ENCODE measurements at places on chromosomes 6 and 20.

DNA sequence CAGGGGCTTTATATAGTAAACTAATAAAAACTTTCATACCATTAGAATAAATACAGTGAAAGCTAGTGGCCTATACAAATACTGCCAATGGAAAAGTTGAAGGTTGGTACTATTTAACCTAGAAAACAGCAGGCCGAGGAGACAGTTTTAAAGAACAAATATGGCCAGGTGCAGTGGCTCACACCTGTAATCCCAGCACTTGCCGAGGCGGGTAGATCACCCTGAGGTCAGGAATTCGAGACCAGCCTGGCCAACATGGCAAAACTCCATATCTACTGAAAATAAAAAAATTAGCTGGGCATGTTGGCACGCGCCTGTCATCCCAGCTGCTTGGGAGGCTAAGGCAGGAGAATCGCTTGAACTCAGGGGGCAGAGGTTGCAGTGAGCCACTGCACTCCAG lies 24.8 kb downstream of the GLYATL3 start:
- no peak for DNase-seq

DNA sequence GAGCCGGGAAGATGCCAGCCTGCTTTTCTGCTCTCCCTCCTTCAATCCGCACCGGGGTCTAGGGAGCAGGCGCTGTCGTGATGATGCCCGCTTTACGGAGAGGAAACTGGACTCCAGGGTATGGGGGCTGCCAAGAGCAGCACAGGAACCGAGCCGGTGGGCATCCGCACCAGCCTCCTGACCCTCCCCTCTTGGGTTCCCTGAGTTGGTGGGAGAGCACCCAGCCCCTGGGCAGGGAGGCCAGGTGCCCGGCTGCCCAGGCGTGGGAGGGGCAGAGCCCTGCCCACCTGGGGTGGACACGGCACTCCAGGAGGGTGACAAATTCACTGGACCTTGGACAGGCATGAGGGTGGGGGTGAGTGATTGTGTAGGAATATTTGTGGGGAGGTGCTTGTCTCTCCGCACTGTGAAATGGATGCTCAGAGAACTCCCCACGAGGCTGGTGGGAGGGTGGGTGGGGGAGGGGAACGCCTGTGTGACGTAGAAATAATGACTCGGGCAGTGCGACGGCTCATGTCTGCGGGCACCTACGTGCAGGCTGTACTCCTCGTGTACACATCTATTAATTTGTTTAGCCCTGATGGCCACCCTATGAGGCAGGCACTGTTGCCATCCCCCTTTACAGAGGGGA lies 173.4 kb downstream of the BMP7 start:
- no peak for DNase-seq

DNA sequence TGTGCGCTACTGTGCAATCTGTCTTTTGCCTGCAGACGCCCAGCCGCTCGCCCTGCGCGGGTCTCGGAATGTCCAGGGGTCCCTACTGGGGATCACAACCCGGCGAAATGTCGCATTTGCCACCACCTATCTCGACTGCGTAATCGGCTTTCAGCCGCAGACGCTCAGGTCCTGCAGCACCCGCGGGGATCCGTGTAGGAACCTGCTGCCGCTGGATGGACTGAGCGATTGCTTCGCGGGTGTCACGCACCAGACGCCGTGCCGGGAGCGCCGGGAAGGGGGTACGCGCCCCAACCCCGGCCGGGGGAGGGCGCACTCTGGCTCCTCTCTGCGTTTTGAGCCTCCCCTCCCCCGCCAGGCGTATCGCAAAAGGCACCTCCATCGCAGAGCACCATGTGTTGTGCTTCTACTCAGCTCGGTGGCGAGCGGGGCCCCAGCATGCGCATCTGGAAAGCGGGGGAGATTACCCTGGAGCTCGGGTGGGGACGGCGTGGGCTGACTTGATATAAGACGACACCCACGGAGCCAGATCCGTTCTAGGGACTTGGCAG lies 747 bp upstream of the PTPRA start:
- peak; percentile 65 for DNase-seq

DNA sequence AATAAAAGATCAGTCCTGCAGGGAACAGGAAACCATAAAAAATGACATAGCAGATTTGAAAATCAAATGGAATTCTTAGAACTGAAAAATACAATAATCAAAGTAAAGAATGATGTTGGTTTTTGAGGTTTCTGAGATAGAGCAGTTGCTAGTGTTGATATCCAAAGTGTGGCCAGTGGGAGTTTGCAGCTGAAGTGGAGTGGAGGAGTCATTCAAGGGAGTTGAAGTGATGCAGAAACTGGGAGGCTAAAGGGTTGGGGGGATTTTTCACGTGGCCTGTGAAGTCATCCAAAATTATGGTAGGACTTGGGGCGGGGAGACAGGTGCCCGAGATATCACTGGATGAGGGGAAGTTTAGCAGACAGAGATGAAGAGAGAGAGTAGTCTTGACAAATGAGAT lies 123.6 kb downstream of the CDC5L start:
- no peak for DNase-seq

DNA sequence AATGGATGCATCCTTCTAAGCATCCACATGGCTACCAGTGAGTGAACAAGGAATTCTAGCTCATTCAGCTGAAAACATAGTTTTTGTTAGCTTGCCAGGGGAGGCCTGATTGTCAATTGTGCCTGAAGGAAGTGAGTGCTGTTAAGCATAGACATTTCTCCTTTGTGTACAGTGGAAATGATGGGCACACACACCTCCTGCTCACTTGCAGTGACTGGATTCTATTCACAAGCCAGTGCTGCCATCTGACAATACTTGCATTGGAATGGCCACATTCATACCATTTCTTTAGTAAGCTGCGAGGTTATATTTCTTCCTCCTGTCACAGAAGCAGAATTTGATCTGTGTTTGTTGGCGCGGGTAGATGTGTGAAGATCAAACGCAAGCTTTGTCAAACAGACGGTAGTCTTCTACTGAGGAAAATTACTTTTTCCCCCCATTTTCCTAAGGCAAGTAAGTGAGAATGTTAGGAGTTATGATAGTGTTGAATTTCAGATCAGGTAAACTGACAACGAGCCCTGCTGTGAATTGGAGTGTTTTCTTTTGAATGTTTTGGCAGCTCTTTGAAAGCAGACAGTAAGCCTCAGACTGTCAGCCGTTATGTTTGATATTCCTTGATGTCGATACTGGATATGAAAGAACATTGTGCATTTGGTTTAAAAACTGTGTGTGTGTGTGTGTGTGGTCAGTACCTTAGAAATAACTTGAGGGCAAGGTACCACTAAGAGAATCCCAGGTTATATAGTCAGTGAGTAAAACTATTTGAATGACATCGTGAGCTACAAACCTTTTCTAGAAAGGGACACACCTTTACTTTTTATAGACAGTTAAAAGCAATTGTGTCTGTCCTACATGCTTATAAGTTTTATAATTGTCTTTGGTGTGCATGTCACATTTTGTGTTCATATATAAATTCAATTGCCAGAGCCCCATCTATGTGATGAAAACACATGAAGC lies 84.2 kb upstream of the BMP2 start:
- DNase-seq = no peak

GRCh38 chr6:21533678-21534077 lies 59.9 kb upstream of the SOX4 start:
- DNase-seq = no peak

DNA sequence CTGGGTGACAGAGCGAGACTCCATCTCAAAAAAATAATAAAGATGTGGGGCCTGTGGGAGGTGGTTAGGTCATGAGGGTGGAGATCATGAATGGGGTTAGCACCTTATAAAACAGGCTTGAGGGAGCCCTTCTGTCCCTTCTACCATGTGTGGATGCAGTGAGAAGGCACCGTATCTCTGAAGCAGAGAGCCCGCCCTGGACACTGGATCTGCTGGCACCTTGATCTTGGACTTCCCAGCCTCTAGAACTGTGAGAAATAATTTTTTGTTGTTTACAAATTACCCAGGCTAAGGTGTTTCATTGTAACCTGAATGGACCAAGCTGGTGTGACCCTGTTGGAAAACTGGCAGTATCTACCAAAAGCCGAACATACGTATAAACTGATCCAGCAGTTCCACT lies 15.7 kb upstream of the PANK2 start:
- no peak for DNase-seq

DNA sequence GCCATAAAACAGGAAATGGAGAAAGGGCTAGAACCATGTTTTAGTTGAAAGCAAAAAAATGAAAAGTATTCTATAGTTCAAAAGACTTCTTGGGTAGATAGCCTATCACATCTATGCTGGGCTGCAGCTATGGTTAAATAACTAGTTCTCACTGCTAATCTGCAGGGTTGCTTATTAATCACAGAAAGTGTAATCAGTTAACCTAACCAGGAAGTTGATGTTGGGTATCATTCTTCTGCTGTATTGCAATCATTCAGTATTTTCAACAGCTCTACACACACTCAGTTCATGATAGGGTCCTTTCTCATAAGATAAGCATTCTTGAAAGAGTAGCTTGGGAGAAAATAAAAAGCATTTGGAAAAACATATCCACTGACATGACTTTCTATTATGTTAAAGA lies 135.2 kb upstream of the TCF21 start:
- no peak for DNase-seq

GRCh38 chr6:170143401-170144150 lies 147.3 kb downstream of the DLL1 start:
- no peak for DNase-seq

- DNase-seq = peak; percentile 60
Observed at GRCh38 chr20:33299111-33299603, 16.1 kb downstream of the BPIFB1 start.

GRCh38 chr6:36657271-36657670 lies 21.2 kb upstream of the CDKN1A start:
- no peak for DNase-seq

- DNase-seq = no peak
Observed at GRCh38 chr6:28675600-28675999, 149.9 kb downstream of the GPX5 start.

GRCh38 chr20:14569641-14570040 lies 232.2 kb upstream of the FLRT3 start:
- DNase-seq = no peak

DNA sequence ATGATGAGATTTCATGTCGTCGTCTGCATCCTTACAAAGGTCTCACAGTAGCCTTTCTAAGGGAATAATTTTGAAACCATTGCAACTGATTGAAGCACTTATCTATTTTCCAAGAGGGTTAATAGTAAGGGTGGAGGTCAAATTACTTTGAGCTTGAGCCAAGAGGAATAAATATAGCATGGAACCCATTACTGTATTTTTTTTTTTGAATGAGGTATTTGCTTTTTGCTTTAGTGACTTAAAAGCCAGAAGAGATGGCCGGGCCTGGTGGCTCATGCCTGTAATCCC lies 78.3 kb downstream of the SCAND1 start:
- no peak for DNase-seq

DNA sequence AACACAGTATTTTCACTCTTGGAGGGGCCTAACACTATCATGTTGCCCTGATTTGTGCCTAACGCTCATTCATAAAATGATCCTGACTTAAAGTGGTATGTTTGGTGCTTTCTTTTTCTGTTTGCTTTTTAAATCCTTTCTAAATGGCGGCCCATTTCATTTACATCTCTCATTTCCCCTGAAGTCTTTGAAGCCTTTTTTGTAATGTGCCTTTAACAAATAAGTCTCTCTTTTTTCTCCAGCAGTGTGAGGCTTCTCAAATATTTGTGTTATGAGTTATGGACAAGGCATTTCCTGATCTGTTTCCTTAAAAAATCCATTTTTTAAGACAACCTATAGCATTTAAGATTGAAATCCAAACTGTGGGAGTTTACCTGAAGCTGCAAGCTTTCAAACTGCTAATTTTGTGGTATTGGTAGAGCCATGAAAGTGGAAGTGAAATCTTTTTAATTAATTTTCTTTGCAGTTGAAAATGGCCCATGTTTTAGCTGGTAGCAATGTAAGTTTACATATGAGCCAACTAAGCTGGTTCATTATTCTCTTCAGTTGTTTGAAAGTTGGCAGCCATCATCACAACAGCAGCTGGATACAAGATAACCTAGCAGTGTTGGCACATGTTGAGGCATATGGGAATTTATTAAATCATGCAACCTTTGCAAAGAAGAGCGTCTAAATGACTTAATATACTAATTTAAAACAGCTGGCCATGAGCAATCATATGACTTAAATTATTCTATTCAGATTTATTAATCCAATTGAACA lies 469.7 kb downstream of the CDKAL1 start:
- DNase-seq = no peak

- no peak for DNase-seq
Observed at GRCh38 chr6:131602781-131603312, 25.2 kb downstream of the MED23 start.

DNA sequence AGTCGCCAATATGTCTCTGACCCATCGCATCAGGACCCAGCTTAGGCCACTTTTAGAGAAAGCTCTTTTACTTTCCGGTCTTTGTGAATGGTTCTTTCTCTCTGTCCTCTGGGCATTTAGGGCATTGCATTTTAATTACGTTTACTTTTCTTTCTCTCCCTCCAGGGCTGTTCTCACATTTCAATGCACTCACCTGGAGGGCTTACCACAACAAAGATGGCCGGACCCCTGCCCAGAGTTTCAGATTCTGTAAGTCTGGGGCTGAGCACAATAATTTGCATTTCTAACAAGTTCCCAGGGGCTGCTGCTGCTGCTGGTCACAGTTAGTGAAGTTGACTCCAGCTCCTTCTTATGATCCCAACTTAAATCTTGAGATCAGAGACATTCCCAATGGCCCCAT lies 3.0 kb downstream of the ANKRD66 start:
- no peak for DNase-seq

DNA sequence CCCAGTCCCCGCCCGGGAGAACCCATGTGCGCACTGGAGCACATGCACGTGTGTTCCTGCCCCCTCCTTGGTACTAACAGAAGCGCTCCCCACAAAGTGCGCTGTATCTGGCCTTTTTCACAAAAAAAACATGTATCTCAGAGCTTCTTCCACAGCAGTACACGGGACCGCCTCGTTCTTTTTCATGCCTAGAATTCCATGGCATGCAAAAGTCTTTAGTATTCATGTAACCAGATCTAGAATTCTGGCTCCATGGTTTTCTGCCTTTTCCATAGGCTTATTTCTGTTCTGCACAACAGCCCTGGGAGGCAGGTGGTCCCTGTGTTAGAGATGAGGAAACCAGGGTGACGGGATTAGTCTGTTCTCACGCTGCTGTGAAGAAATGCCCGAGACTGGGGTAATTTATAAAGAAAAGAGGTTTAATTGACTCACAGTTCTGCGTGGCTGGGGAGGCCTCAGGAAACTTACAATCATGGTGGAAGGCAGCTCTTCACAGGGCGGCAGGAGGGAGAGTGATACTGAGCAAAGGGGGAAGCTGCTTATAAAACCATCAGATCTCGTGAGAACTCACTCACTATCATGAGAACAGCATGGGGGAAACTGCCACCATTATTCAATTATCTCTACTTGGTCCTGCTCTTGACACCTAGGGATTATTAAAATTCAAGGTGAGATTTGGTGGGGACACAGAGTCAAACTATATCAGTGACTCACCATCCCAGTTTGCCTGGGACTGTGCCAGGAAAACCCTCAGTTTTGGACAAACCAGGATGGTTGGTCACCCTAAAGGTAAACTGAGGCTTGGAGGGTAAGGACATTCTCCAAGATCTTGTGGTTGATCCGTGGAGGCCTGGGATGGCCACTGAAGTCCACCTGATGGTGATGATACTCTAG lies 41.0 kb downstream of the C20orf203 start:
- DNase-seq = no peak

GRCh38 chr6:17964633-17965032 lies 22.8 kb downstream of the KIF13A start:
- no peak for DNase-seq
